ENCODE measurements at places on chromosomes 4 and X.

DNA sequence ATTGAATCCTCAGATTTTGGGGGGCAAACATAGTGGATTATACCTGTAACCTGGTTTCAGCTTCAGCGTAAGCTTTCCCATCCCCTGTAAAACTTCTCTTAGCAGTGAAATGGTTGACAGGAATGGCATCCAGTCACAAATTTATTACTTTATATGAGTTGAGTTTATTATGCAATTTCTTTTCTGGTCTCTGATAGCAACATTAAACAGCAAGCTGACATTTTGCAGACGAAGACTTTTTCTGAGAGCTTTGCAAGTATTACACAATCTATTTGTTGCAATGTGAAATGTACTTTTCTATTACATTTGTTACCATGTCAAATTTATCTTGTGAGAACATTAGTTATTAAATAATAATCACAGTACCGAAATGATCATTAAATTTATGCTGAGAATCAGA is 60.6 kb downstream of the GSPT2 start:
- DNase-seq: no peak

DNA sequence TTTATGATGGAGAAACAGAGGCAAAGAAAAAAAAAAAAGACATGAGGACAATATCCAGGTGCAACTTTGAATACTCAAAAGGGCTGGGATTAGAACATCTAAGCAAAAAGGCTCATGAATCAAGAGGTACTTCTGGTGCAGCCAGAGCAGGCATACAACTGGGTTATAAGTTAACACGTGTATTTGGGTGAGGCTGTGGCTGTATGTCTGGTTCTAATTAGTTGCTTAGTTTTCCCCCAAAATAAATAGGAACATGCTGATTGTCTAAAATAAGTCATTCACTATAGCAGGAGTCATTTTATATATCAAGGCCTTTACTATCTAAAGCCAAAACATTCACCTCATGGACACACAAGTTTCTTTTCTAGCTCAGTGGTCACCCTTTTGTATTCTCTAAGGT is 20.2 kb downstream of the NHS start:
- no peak for DNase-seq

- DNase-seq: peak; percentile 54
These were observed 25.3 kb downstream of the STIM2 start for GRCh38 chr4:26885912-26886274.

GRCh38 chr4:159240687-159241086 is 137.8 kb downstream of the RAPGEF2 start:
- DNase-seq: no peak

GRCh38 chrX:13047759-13048158 is 3.3 kb upstream of the FAM9C start:
- no peak for DNase-seq

GRCh38 chrX:78213331-78213730 is 73.9 kb upstream of the TAF9B start:
- DNase-seq: no peak

DNA sequence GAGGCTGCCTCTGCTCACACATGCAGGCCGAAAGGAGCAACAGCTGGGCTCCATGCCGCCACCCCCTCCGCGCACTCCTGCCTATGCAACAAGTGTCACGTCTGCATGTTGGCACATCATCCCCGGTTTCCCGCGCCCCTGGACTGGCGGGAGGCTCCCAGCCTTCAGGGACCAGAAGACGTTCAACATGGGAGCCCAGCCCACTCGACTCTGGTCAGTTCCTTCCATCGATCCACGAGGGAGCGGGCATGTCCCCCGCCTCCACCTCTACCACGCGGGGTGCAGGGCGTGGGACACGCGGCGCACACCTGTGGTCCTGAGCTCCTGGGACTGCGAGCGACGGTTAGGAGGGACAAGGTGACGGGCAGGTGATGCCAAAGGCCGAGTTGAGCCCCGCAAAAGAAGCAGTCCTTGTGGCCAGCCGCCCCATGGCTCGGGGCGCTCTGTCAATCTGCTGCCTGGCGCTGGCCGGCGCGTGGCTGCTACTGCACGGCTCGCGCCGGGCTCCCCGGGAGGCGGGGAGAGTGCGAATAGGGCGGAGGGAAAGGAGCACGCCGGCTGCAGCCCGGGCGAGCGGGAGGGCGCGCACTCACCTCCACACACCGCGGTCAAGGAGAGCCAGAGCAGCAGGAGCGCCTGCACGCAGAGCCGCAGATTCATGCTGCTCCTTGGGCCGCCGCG is 645 bp downstream of the APLN start:
- DNase-seq: no peak

DNA sequence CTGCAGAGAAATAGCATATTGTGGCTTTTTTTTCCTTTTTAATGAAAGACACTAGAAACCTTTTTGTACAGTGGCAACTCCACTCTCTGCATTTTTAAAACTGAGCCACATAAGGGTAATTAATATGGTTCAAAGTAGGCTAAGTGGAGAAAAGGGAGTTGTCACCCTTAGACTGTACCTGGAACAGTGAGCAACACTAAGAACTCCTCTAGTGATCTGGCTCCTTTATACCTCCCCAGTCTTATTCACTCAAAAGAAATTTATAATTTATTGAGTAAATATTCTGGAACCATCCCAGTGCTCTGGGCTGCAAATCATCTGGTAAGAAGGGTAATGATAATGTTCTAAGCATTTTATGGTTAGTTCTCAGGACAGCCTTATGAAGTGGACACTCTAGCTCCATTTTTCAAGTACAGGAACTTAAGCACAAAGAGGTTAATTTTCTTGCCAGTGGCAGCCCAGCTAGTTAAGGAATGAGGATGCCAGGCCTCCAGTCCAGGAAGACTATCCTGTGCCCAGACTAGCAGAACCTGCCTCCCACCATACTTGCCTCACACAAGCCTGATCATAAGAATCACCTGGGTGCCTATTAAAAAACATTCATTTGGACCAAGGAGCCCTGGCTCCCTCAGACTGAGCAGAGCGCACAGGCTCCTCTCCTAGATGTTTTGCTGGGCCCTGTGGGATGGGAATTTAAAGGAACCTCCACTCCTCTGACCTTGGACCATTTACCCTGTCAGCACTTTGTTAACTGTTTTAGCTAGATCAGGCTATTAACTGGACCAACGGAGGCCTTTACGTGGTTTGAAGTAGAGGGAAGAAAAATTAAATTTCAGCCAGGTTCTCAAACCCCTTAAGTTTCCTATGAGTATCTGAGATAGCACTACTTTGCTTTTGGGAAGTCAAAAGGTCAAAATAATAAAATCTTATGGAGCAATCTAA is 102.6 kb downstream of the PDE5A start:
- DNase-seq: no peak

DNA sequence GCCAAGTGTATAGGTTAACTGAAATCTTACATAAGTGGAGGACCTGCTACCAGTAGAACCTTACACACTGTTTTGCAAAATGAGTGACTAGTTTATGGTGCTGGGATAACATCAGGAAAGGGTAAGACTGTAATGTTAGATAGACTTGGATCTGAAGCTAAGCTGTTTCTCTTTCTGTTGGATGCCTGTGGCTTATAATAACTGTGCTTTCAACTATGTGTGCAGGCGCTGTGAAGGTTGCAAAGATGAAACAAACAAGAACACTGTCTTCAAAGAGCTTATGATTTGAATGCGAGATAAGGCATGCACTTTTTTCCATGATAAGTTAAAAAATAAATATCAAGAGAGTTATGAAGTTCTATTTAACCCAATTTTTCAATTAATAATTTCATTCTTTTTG is 34.5 kb upstream of the LCORL start:
- DNase-seq: no peak

DNA sequence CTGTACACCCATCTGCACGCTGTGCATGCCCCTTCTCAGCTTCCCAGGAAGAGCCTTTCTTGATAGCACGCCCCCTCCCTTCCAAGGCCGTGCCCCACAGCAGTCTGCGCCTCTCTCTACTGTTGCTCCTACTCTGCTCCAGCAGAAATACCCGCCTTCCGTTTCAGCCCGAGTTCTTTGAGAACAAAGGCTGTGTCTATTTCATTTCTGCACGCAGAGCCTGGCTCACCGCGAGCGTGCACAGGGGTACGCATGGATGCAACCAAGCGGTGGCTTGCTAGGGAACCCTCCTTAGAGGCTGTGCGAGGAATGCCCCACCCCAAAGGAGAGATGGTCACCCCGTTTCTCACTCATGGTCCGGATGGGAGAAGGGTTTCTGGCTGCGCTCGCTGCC is 485 bp downstream of the AADAT start:
- peak; percentile 1 for DNase-seq

DNA sequence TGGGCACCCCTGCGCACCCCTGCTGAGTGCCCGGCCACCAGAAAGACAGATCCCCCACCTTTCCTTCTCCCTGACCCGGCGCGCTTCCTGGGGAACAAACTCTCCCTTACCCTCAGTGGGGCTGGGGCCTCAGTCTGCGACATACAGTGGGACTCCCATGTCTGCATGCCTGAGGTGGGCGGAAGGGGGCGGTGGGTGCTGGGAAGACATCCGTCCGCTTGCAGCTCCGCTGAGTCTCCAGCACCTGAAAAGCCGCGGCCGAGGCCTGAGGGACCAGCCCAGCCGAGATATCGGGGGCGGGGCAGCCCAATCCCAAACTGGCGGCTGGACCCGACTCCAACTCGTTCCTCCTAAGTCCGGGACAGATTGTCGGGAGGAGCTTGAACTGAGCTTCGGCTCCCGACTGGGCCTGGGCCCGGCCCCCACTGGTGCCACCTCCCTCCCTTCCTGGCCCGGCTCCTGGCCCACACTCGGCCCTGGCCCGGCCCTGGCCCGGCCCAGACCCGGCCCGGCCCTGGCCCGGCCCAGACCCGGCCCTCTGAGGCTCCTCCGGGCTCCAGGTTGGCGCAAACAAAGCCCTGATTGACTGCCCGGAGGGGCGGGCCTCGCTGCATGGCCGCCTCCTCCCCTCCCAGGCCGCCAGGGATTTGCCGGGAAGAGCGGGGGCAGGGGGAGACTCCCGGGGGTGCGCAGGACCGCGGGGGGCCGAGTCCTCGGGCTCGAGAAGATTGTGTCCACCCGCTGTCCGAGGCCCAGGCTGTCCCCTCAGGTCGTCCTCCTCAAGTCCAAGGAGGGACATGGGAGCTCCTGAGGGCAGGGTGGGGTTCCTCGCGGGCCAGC is 877 bp upstream of the SLC16A2 start:
- DNase-seq: no peak

DNA sequence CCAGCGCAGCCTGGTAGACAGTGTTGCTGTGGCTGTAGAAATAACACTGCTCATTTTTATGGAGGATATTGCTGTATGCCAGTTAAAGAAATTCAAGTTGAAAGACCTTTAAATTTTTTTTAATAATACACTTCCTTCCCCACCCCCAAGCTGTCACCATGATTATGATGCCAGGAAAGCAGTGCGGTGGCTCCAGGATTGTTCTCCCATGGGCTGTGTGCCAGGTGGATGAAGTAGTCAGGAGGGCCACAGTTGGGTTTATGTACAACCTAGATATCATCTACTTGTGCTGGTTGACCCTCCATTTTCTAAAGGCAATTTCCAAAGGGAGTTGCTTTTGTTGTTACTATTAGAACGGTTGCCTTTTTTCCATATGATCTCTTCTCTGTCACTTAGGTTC is 136.6 kb downstream of the AFF1 start:
- no peak for DNase-seq

DNA sequence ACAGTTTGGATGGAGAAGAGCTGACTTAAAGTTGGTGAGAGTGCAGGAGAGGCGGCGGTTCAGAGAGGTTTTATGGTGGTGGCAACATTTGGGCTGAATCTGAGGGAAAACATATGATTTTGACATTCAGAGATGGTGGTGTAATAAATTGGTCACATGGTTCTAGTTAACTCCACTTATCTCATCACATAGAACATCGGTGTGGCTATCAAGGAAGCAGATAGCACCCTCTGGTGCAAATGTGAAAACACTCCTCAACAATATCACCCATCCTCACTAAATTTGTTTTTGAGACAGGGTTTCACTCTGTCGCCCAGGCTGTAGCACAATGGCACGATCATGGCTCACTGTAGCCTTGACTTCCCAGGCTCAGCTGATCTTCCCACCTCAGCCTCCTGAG is 28.8 kb downstream of the SUPT20HL2 start:
- DNase-seq: no peak

DNA sequence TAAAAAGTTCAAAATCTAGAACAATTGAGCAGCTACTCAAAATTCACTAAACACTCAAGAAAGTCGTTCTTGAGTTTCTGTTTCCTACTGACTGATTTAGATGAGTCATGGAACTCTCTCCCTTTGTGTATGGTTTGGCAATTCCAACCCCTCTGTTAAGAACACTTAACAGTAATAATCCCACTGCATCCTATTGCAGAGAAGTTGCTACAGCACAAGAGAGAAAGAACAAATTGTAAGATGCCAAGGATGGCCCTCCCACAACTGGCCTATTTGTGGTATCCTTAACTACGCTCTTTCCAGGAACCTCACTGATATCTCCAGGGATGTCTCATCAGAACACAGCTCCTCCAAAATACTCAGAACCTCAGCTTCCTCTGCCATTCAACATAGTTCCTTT is 701.8 kb upstream of the TENM3 start:
- DNase-seq: no peak

DNA sequence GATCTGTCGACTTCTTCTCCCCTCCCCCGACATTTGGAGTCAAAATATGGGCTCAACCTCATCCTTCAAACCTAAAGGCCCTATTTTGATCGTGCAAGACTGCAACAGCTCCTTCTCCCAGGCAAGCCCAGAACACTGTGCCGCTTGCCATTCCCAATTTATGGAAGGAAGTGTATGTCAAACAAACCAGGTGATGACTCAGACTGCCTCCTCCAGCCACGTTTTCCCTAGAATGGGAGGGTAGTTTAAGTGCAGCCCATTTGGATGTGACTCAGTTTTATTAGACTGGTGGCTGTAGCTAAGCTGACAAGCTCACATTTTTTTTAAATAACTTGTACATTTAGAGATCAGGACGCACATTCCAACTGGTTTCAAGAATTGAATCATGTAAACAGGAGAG is 570.4 kb upstream of the DIPK2B start:
- DNase-seq: no peak

- no peak for DNase-seq
These were observed 1657.4 kb upstream of the IGFBP7 start for GRCh38 chr4:58767598-58767997.

GRCh38 chrX:84453351-84454246 is 48.7 kb downstream of the HDX start:
- DNase-seq: no peak

GRCh38 chr4:2045518-2045951 is 13.6 kb upstream of the NAT8L start:
- no peak for DNase-seq

DNA sequence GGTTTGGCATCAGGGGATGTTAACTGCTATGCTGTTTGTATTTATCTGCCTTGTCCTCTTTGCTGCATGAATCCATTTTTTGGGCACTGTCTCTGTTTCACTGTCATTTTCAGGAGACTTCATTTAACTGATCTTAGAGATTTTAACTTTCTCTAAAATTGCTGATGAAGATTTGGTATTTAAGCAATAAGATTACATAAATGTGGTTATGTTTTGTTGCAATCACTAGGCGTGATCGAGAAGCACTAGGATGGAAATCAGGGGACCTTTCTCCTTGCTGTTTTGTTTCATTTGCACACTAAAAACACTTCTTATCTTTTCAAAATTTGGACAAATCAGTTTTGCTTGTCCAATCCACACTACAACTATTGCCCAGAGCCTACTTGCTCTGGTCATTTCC is 15.4 kb downstream of the CXCL2 start:
- DNase-seq: no peak

Data from KG1 (cell line).